IMR-90 (cell line): ENCODE measurements at places on chromosomes 4 and X. TPM values are rescaled to one million over a fixed set of nuclear protein-coding genes. Genes with fewer than 3 reads are reported as not detected.

GRCh38 chr4:153447175-153447905 is 18.8 kb upstream of the TMEM131L start:
- peak; percentile 83 for DNase-seq

EVC2 gene
- 5.8 and 5.9 TPM in 2 replicates for total RNA-seq

GRCh38 chr4:125572601-125573000 is 257.8 kb downstream of the FAT4 start:
- no peak for DNase-seq

DUSP9 gene
- under 0.01 TPM in 2 replicates for total RNA-seq

GRCh38 chr4:2258091-2259035 is 3.5 kb downstream of the MXD4 start:
- DNase-seq = no peak
